ENCODE measurements at places on chromosomes 16 and 17.

- no peak for DNase-seq
Observed at GRCh38 chr17:18043491-18043890, 4.3 kb downstream of the GID4 start.

DNA sequence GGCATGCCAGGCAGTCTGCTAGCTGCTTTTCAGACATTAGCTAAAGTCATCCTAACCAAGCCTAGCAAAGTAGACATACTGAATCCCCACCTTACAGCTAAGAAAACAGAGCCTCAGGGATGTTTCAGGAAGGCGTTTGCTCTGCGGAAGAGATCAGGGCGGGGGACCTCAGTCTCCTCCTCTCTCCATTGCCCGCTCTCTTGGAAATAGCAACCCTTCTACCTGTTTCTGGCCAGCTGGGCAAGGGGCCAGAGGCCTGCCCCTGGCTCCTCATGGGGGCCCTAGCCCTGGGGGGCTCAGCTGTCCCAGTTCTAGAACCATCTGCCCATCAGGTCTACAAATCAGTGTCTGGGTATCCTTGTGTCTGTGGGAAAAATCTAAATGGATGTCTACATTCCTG, 14.5 kb downstream of the PITPNM3 start:
- no peak for DNase-seq

GRCh38 chr16:15443753-15444152, 9.4 kb downstream of the BMERB1 start:
- no peak for DNase-seq

DNA sequence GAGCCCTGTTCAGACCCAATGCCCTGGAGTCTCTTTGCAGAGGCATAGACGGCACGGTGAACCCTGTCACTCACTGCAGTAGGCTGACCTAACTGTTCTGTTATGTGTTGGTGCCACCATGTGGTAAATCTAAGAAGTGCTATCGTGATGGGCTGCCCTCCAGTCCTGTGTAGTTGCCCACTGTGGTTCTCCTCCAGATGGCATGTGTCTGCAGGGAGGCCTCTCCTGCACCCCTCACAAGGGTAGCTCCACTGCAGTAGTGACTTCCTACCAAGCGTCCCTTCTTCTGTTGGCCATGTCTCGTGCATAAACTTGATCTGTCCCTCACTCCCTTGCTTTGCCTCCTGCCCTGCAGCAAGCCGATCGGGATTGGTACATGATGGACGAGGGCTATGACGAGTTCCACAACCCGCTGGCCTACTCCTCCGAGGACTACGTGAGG, 5.8 kb downstream of the DHX38 start:
- peak; percentile 4 for DNase-seq

DNA sequence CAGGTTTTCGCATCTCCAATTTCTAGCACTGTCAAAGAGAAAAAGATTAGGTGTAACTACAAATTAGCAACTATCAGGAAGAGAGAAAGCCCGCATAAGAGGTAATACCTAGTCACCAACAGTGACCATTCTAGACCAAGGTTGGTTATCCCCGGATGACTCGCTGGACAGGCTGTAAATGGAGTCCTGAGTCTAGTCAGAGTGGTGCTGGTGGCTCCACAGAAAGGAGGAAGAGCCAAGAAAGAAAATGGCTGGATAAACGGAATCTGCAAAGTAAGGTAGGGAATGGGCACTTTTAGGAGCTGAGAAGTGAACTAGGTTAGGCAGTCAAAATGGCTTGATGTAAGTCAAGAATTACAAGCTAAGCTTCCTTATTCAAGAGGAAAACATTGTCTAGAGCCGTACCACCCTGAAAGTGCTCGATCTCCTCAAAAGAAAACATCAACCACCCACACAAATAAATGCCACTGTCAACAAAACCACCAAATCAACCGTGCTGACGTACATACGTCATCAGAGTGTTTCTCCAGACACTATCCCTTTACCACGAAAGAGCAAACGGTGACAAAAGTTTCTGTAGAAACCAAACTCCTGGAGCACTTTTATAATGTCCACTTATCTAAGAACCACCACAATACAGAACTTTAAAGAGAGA, 2.2 kb downstream of the GSPT1 start:
- no peak for DNase-seq

DNA sequence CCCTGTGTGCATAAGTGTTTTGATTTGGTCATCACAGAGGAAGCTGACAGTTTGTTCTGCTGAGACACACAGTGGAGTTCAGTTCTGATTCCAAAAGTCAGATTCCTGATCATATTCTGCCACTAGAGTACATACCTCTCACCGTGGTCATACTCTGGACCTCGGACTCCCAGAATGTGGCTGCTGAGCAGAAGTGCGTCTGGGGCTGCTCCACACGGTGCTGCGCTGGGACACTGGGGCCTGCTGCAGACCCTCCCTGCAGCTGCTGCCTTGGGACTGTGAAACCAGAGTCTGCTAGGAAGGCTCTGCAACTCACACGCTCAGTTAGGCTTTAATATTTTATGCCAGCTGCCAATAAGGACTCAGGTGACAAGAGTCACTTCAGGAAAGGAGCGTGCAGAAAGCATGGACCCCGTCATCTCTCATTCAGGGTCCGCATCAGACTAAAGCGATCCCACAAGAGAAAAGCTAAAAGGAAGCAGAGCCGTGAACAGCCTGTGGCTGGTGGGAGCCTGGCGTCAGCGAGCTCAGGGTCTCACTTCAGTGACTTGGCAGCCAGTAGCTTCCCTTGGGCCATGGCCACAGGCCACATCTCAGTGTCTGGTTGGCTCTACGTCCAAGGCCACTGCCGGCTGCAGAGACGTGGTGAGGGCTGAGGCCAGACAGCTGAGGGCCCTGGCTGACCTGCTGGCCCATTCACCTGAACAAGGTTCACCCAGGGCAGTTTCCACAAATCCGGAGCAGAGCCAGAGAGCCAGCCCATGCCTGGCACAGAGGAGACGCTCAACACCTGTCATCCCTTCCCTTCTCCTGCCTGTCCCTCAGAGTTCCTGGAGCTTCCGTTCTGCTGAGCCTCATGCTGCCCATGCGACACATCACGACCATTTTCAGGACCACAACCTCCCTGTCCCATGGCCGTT, 24.7 kb upstream of the KIFC3 start:
- no peak for DNase-seq

DNA sequence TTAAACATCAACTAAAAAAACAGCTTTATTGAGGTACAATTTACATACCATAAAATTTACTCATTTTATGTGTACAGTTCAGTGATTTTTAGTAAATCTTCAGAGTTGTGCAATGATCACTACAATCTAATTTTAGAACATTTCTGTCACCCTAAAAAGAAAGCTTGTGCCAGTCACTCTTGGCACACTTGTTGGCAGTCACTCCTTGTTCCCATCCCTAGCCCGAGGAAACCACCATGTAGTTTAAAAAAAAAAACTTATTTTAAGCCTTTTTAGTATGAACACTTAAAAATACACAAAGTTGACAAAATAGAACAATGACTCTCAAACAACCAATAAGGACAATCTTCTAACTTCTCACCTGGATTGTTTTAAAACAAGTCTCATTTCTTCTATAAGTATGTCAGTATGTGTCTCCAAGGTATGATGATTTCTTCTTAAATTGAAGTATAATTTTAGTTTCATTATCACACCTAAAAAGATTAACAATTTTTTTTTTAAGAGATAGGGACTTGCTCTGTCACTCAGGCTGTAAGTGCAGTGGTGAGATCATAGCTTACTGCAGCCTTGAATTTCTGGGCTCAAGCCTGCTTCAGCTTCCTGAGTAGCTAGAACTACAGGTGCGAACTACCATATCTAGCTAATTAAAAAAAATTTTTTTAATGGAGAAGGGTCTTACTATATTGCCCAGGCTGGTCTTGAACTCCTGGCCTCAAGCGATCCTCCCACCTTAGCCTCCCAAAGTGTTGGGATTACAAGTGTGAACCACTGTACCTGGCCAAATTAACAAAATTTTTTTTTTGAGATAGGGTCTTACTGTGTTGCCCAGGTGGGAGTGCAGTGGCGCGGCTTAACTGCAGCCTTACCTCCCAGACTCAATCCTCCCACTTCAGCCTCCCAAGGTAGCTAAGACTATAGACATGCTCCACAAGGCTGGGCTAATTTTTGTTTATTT, 53.2 kb downstream of the PPM1E start:
- DNase-seq, result no peak

DNA sequence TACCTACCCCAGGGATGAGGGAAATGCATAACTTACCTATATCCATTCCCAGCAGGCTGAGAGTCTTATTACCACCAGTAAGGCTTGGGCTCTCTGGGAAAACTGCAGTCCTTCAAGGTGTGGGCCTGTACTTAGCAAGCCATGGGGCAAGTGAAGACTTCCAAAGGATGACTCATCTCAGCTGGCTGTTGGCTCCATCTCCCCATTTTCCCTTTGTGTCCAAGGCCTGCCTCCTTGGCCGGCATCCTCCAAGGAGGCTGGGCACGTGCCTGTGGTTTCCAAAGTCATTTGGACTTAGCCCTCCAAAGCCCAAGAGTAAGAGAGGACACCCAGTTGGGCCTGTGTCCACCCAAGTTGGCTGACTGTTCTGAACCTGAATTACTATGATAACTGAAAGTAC, 89.8 kb downstream of the TMEM100 start:
- no peak for DNase-seq

DNA sequence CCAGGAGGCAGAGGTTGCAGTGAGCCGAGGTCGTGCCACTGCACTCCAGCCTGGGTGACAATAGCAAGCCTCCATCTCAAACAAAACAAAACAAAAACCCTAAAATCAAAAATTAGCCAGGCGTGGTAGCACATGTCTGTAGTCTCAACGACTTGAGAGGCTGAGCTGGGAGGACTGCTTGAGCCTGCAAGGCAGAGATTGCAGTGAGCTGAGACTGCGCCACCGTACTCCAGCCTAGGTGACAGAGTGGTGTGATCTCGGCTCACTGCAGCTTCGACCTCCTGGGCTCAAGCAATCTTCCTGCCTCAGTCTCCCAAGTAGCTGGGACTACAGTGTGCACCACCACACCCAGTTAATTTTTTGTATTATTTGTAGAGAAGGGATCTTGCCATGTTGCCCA, 87.6 kb downstream of the MYH11 start:
- DNase-seq, result no peak

DNA sequence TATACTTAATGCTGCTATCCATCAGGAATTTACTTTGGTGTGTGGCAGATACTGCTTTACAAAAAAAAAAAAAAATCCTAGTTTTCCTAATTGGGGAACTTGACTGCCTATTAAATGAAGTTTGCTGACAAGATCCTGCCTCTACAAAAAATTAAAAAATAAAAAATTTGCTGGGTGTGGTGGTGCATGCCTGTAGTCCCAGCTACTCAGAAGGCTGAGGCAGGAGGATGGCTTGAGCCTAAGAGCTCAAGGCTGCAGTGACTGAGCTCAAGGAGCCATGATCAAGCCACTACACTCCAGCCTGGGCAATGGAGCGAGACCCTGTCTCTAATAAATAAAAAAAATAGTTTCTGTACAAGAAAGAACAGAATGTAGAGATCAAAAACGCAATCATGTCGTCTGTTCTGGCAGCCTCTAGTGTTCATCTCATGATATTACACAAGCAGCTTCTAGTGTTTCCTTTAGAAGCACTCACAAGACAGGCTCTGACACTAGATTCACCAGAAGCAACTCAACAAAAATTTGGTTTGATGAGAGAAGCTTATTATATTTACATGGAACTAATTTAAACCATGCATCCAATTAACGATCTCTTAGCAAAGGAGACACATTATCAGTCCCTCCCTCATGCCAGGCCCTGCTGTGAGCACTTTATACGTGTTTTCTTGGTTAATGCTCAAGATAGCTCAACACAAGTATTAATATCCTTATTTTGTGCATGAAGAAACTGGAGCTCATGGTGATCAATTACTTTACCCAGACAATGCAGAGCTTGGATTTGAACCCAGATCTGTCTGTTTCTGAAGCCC, 6.8 kb upstream of the KRTAP17-1 start:
- DNase-seq, result no peak

DNA sequence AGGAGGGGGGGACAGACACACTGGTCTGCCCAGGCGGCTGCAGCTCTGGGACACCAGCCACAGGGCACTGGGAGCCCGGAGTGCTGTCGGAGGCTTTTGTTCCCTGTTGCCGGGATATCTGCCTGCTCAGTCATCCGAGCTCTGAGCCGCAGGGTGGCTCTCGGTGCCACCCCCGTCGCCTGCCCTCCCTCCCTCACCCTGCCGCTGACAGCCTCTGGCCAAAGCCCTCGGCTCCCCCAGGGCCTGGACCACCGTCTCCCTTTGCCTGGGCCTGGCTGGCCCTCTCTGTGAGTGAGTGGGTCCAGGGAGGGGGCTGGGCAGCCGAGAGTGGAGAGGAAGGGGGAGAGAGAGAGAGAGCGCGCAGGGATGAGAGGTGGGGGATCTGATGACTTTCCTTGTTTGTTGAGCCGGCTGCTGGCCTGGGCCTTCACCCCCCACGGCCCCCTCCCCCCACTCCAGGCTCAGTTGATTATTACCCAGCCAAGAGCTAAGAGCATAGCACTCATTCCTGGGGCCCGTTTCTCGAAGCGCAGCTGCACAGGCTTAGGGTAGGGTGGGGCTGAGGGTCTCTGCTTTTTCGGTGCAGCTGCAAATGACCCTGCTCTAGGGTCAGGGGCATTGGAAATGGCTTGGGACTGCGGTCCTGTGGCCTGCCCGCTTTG, 2.7 kb downstream of the FOXJ1 start:
- no peak for DNase-seq

DNA sequence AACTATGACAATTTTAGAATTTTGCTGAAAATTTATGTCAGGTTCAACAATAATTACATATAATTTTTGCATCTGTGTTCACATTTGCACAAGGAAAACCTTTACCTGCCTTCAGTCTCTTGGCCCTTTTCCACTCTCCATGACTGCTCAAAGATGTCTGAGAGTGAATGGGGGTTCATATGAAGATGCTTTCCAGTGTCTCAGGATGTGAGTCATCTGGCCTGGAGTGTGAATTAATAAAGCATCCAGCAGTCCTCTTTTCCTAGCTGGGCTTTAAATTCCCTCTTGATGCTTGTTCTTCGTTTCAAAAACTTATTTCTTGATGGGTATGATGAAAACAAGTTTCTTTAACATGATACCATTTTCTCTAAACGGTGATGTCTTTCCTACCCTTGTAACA, 99.9 kb downstream of the CDK5R1 start:
- no peak for DNase-seq

GRCh38 chr17:57874058-57874419, 24.2 kb upstream of the MRPS23 start:
- no peak for DNase-seq

GRCh38 chr16:52209227-52209626, 337.7 kb downstream of the TOX3 start:
- no peak for DNase-seq

- DNase-seq, result no peak
Observed at GRCh38 chr17:66337866-66338485, 35.6 kb downstream of the PRKCA start.

- no peak for DNase-seq
Observed at GRCh38 chr16:19843371-19843770, 41.3 kb downstream of the GPRC5B start.

GRCh38 chr16:80104401-80104800, 436.4 kb upstream of the DYNLRB2 start:
- no peak for DNase-seq

- DNase-seq, result no peak
Observed at GRCh38 chr17:73101031-73101430, 8.5 kb upstream of the SLC39A11 start.

GRCh38 chr16:4214215-4214621, 27.7 kb downstream of the SRL start:
- no peak for DNase-seq

Data from bone marrow (tissue), 2 donors.